ENCODE measurements at places on chromosomes 7 and 10. TPM values are rescaled to one million over a fixed set of nuclear protein-coding genes. Genes with fewer than 3 reads are reported as not detected.
A peak's percentile ranks its signal among the peaks of the same experiment; 100 is the strongest.

GJD4 gene
- not detected for total RNA-seq

PCLO gene
- total RNA-seq, result 2.9 TPM

SVIL gene
- total RNA-seq, result 260 TPM

- no peak for DNase-seq
These were observed 6.2 kb downstream of the PRKG1 start for GRCh38 chr10:51080311-51081006.

- DNase-seq, result no peak
These were observed 48.9 kb upstream of the HELLS start for GRCh38 chr10:94496646-94497045.

- DNase-seq, result no peak
These were observed 12.7 kb upstream of the HECW1 start for GRCh38 chr7:43099750-43100149.

- peak; percentile 91 for DNase-seq
These were observed 49.4 kb downstream of the HK1 start for GRCh38 chr10:69327463-69328379.

Data from right atrium auricular region (tissue), 2 donors.